ENCODE measurements at places on chromosomes 12 and 14. TPM values are rescaled to one million over a fixed set of nuclear protein-coding genes. Genes with fewer than 3 reads are reported as not detected.

DNA sequence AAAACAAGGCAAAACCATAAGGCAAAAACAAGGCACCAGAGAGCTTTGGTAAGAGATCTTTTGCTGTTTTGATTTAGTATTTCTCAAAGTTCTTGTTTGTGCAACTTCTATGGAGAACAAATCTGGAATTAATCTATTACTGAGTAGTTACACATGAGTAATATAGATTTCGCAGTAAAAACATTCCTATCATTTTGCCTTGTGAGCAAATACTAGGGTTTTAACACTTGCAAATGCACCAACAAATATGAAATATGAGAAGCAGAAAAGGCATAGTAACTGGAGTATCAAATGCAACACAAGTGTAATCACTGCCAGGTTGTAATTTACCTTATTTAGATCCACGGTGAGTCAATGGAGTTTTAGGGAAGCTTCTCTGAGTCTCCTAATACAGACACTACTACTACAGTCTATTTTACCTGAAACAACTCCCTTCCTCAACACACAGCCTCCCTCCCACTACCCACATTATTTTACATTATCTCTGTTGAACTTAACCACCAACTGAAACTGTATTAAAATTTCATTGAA lies 324.1 kb downstream of the FLRT2 start:
- peak; percentile 12 for DNase-seq

DNA sequence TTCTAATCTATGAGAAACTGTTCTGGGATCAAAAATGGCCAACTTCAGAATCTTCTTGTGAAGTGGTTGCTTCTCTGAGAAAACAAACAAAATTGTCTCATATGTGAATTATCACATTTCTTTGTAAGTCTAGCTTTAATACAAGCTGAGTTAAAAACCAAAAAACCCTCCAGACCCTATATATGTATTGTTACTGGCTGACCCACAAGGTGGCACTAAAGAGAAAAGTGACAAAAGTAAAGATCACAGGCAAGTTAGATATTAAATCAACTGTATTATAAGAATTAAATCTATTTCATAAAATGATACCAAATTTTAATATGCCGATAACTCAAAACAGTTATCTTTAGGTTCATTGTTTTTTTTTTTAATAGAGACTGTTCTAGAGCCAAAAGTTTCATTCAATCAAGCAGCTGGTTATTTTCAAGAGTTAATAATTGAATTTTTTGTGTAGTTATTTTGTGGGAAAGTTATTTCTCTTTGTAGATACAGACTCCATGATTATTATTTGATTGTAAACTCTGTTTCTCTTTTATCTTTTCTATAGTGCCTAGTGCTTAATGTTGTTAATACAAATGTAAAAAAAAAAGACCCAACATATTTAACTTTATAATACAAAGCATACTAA lies 7.5 kb upstream of the TRHDE start:
- DNase-seq, result peak; percentile 43

KRT79 gene
- not detected for total RNA-seq

- no peak for DNase-seq
Measured at GRCh38 chr12:112798048-112798760, 6.7 kb downstream of the RPH3A start.

- no peak for DNase-seq
Measured at GRCh38 chr12:2092354-2092753, 39.6 kb downstream of the CACNA1C start.

All from GM23248 (cell line).